ENCODE measurements at places on chromosomes 16 and 17. TPM values are rescaled to one million over a fixed set of nuclear protein-coding genes. Genes with fewer than 3 reads are reported as not detected.

DNA sequence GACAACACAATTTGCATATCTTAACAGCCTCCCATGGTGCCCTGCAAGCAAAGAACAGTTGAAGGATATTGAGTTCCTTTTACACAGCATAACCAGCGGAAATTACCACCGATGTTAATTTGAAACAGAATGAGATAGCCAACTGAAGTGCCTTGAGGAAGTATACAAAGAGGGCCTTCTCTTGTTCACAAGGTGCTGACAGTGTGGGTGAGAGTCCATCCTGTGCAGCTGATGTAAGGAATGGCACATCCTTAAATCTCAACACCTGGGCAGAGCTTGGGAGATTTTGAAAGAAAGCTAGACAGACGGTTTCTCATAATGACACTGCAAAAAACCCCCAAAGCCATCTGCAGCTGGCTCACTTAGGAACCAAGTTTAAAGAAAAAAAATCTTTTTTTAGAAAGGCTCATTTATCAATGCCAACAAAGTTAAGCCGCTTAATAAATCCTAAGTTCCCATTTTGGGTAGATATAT, 818.6 kb downstream of the KCNJ2 start:
- DNase-seq = peak; percentile 15

PRR15L gene
- not detected for total RNA-seq

DNA sequence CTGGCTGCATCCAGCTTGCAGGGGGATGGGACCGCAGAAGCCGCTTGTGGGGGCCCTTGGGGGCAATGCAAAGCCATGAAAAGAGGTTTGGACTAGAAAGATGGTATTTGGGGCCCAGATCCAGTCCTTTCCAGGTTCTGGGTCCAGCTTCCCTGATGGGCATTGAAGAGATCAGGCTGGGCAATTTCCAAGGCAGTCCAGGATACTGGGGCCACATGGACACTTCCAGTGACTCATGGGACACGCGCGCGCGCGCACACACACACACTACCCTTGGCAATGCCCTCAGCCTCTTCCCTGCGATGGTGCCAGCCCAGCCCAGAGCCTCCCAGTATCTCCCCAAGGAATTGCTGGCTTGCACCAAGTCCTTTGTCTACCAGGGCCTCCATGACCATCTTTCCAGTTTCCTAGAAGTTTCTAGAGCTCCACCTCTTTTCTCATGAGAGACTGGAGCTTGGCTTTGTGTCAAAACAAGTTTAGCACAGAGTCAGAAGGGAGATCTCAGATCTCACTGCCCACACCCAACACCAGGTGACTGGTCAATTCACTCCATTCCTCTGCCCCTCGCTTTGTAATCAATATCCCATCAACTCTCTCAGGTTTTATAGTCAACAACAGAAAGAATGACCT, 44.3 kb downstream of the WNT3 start:
- no peak for DNase-seq

NACA2 gene
- total RNA-seq = not detected

HSD17B1 gene
- 0.68 TPM for total RNA-seq

AURKB gene
- 97.8 TPM for total RNA-seq

DNA sequence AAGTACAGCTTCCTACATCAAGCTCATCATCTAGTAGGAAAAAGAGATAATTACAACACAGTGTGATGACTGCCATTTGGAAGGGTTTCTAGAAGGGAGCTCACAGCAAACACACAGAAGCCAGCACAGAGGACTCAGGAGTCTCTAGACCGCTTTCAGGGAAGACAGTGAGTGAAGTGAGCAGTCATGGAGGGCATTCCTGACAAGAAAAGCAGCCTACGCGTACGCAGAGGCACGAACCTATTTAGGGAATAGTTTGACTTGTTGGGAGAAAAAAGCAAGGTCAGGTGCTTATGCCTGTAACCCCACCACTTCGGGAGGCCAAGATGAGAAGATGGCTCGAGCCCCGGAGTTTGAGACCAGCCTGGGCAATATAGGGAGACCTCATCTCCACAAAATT, 8.4 kb upstream of the HASPIN start:
- no peak for DNase-seq

- no peak for DNase-seq
Measured at GRCh38 chr17:35171834-35172233, 22.4 kb downstream of the SLC35G3 start.

Data from RPMI7951 (cell line).